ENCODE measurements at places on chromosomes 5 and 9.

DNA sequence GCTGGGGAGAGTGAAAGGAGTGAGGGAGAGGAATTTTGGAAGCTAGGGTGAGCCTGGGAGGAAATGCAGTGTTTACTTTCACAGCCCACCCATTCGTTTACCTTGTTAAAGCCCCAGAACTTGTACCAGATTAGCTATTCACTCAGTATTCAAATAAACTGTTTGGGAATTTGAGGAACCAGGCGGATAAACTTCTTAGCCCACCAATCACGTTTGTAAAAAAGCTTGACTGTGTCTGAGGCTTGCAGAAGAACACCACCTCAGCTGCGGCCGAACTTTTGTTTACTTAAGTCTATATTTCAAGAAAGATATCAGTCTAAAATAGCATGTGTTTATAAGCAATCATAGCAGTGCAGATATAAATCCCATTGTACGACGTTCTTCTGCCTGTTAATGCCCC is 5.2 kb upstream of the TLE1 start:
- no peak for DNase-seq

- DNase-seq, result no peak
These were observed 53.7 kb downstream of the TMOD1 start for GRCh38 chr9:97555164-97555563.

DNA sequence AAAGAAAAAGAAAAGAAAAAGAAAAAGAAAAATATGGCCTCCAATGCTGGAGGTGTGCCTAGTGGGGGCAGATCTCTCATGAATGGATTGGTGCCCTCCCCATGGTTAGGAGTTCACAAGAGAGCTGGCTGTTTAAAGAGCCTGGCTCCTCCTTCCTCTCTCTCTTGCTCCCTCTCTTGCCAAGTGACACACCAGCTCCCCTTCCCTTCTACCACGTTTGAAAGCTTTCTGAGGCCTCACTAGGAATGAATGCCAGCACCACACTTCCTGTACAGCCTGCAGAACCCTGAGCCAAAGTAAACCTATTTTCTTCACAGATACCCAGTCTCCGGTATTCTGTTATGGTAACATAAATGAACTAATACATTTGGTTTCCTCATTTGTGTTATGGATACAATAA is 14.4 kb upstream of the GALNT10 start:
- no peak for DNase-seq

DNA sequence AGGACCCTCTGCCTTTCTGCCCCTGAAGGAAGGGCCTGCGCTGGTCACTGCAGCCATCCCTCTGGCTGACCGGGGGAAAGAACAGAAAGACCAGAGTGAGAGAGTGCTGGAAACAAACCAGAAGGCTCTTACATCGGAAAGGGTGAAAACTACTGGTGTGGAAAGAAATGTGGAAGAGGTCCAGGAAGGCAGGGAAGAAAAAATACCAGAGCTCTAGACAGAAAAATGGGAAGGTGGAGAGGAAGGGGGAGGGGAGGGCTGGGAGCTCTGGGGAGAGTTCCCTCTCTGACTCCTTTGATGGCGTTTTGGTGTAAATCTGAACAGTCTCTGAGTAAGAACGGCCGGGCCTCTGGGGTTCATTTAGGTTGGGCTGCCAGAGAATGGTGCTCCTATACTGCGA is 47.7 kb downstream of the COL23A1 start:
- DNase-seq, result no peak

- DNase-seq, result no peak
These were observed 104.6 kb upstream of the ADRA1B start for GRCh38 chr5:159811712-159812111.

DNA sequence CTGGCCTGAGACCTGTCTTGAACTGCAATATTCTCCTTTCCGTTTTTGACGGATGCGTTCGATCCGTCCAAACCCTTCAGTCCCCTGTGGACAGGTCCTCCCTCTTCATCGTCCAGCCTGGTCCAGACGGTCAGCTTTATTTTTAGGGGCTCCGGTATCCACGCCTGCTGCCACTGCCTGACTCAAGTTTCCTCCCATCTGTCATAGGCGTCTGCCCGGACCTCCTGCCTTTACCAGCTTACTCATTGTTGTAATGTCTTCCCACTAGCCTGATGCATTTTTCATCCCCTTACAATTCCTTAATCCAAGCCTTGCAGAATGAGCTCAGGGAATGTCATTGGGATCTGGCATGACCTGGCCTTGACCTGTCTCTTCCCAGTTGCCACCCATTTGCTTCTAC is 145.8 kb downstream of the TENT4A start:
- DNase-seq, result no peak

DNA sequence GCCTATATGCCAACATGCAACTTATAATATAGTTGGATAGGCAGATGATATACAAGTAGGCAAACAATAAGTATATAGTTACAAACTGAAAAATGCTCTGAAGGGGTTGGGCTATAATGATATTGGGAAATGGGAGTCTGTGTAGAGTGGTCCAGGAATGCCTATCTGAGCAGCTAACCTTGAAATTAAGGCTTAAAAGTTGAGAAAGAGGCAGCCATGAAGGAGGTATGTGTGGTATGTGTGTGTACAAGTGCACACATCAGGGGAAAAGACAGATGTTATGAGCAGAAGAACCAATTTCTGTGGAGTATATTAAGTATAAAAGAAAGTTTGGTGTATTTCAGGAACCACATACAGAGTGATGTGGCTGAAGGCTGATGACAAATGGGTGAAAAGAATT is 154.9 kb upstream of the PAPPA start:
- no peak for DNase-seq

GRCh38 chr5:77087484-77088261 is 588 bp upstream of the ZBED3 start:
- DNase-seq, result peak; percentile 8

DNA sequence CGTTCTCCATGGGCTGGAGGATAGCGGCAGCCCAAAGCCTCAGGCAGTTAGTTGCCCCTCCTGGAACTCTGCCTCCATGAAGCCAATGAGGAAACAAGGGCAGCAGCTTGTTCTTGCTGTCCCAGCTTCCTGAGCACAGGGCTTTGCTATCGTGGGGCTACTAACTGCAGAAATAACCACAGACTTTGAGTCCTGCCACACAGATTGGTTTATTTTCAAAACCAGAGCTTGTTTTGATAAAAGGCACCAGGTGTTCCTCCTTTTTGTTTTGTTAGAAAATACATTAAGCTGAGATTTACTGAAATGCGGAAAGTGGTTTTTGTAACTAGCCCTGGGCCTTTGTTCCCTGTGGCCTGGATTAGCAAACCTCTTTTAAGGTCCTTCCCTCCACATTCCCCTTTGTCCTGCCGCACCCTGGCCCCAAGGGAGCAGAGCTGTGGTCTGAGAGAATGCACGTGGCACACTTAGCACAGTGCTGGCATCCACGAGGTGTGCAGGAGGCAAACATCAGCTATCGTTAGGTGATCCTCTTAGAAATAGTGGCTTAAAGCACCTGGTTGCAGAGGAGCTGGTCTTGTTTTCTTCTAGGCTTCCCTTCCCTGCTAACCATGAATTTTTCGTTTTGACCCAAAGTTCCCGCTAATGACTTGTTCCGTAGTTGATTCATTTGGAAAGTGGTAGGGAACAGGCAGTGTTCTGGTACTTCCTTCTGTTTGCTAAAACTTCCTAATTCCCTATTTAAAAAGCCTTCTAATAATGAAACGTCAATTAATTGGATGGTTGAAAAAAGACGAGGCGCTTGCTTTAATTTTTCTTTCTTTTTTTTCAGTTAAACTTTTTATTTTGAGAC is 21.5 kb downstream of the MVB12B start:
- no peak for DNase-seq

DNA sequence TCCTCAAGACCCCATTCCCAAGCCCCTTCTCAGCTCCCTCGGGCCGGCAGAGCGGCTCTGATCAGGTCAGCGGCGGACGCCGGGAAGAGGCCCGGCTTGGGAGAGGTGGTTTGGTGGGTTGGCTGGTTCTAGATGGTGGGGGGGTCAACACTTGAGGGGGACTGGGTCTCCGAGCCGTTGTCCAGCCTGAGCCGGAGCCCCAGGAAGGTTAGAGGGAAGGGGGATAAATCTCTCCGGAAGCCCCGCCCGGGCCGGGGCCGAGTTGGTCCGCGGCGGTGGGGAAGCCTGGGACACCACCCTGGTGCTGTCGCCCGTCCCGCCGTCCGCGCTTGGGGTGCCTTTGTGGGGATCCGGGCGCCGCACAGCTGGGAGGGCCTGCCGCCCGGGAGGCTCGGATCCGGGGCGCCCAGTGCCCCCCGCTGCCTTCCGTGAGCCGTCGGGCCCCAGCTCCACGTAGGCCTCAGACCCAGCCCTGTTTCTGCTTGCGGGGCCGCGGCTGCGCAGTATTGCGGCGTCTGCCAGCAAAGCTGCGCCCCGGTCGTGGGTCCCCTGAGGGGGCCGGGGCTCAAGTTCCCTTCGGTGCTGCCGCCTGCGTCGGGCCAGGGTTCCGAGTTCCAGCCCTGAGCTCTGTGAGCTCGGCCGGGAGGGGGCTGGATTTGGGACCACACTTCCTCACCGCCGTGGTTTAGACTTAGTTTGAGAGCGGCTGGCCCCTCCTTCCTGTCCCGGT is 542 bp upstream of the TRIM52 start:
- peak; percentile 78 for DNase-seq

DNA sequence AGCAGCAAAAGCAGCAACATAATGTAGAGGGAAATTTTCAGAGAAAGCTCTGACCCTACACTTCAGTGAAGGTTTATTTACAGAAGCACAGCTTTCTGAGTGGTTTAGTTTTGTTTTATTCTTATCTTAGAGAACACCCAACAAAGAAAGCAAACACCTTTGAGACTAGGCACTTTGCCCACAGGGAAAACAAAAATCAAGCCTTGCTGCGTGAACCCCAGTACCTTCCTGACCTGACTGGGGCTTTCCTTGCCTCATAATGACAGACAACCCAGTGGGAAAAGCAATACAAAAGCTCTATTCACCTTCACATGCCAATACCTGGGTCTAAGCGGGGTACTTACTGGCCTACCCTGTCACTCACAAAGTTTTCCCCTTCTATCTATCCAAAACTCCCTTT is 189.8 kb downstream of the HINT1 start:
- no peak for DNase-seq

DNA sequence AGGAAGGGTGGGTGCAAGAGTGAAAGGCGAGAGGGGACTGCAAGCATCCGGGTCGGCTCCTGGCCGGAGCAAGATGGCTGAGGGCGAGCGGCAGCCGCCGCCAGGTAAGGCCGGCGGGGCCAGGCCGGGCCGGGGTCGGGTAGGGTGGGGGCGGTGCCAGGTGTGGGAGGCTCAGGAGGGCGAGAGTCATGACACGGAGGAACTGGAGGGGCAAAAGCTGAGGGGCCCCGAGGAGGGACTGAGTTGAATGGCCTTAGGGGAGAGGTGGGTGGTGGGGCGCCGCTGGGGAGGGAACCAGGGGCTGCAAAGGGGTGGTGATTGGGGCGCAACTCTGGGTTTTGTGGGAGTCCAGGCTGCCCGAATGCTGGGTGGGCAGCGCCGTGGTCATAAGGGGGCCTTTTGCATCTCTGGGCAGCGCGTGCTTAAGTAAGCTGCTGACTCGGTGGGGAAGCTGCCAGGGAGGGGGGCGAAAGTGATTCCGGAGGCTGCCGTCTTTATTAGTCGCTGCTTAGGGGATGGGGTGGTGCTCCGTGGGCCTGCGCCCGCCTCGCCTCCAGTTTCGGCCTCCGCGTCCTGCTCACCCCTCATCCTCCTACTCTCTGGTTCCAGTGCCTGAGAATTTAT is 425 bp downstream of the PTPA start:
- peak; percentile 42 for DNase-seq

DNA sequence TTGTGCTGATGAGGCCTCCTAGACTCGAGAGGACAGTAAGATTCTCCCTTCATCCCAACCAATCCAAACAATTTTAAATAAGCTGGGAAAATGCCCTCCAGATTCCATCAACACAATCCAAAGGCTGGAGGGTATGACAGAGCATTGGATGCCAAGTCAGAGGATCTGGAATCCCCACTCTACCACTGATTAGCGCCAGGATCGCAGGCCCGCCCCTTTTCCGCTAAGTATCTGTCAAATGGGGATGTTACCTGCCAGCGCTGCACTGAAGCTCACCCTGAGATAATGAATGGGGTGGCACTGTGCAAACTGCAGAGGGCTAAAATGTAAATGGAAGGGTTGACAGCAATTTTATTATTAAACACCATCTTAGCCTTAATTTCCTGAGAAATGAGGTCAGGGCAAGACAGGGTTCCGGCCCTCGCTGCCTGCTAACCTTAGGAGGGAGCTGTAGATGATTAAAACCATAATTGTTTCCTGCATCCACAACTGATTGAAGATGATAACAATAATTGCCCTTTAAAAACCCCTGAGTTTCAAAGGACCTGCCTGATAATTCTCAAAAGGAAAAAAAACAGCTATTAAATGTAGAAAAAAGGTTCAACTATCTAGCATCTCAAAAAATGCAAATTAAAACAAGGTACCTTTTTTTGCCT is 31.6 kb upstream of the GABBR2 start:
- DNase-seq, result no peak

DNA sequence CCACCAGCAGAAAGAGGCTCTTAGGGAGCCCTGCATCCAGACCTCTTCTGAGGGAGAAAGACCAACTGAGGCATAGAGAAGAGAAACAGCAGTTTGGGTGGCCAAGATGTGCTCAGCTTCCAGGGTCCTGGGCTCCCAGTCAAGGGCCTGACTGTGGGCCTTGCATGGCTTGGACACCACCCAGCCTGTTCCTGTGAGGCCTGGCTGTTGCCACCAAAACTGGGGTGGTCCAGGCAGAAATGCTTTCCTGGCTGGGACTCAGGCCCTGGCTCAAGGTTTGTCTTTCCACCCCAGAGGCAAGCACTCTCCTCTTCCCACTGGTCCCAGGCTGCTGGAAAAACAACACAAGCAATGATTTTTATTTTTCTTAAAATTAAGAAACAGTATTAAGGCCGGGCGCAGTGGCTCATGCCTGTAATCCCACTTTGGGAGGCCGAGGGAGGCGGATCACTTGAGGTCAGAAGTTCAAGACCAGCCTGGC is 13.3 kb downstream of the MYOZ3 start:
- no peak for DNase-seq
